ENCODE measurements at places on chromosomes 5 and 9.

DNA sequence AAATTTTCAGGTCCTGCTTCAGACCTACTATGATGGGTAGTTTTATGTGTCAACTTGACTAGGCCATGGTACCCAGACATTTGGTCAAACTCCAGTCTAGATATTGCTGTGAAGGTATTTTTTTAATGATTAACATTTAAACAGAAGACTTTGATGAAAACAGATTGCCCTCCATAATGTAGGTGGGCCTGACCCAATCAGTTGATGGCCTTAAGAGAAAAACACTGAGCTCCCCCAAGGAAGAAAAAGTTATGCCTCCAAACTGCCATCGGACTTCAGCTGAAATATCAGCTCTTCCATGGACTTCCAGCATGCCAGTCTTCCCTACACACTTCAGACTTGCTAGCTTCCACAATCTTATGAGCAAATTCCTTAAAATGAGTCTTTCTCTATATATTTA, 67.3 kb upstream of the TYRP1 start:
- DNase-seq: no peak

GRCh38 chr5:156920042-156920860, 42.8 kb downstream of the TIMD4 start:
- DNase-seq: no peak

- DNase-seq: no peak
Measured at GRCh38 chr9:136303825-136304416, at the start of gene CCDC187. Gene CCDC187, minus strand, starts transcription at chr9:136304094. Its CDS starts 264 bp downstream, at chr9:136303830.

GRCh38 chr5:173163219-173163618, 18.9 kb downstream of the BNIP1 start:
- no peak for DNase-seq

DNA sequence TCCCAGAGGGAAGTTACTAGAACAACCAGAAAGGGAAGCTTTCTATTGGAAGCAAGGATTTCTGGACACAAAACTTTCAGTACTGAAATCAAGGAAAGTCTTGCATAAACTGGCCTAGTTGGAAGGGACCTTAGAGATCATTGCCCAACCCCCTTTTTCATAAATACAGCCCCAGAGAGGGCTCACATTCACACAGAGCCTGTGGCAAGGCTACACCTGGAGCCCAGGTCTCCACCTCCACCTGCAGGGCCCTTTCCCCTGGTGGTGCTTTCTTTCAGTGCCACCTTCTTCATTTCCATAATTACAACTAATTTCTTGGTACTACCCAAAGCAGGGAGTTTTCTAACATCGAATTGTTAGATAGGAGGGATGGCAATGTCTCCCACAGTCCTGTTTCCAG, 85.7 kb downstream of the ADRB2 start:
- no peak for DNase-seq

DNA sequence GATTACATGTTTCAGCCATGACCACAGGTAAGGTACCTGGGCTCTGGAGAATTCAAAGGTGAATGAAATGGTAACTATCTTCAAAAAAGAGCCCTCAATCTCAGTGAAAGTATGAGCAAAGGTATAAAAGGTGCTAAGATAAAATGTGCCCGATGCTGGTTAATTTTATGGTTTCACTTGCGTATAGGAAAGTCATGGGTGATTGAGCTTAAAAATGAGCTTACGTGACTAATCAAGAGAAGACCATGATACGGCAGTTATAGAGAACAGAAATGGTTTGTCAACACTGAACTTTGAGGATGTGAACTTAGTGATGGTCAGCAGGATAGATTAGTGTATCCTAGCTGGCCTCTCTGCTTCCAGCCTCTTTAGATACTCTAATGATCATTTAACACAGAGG, 320.1 kb downstream of the DEPDC1B start:
- DNase-seq: no peak

GRCh38 chr5:42005561-42006153, 80.6 kb downstream of the FBXO4 start:
- DNase-seq: no peak

DNA sequence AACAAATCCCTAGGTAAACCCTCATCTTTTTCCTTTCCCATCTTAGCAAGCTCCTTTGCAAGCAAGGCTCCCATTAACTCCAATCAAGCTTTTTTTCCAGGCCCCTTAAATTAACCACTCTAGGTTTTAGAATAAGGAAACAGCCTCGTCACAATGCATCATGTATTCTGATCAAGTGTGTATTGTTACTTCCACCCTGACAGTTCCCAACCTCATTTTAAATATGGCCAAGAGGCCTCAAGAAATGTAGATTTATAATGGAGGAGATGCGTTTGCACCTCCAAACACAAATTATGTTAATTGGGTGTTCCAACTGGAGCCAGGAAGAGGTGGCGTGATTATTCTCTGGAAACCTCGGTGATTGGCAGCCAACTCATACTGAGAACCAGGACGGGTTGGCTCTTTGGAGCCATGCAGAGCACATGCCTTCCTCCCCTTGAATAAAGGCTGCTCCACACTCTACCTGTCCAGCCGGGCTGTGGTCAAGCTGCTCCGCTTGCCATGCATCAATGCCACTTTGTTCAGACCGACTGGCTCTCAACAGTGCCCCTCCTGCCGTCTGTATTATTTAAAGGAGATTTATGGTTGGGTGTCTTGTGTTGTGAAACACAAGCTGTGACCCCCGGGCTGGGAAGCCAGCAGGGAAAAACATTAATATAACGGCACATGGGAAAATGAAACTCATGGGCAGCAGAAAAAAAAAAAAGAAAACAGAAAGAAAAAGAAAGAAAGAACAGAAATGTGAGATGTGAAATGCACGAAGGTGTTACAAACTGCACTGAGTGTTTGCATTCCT, 191.1 kb downstream of the EBF1 start:
- DNase-seq: no peak

DNA sequence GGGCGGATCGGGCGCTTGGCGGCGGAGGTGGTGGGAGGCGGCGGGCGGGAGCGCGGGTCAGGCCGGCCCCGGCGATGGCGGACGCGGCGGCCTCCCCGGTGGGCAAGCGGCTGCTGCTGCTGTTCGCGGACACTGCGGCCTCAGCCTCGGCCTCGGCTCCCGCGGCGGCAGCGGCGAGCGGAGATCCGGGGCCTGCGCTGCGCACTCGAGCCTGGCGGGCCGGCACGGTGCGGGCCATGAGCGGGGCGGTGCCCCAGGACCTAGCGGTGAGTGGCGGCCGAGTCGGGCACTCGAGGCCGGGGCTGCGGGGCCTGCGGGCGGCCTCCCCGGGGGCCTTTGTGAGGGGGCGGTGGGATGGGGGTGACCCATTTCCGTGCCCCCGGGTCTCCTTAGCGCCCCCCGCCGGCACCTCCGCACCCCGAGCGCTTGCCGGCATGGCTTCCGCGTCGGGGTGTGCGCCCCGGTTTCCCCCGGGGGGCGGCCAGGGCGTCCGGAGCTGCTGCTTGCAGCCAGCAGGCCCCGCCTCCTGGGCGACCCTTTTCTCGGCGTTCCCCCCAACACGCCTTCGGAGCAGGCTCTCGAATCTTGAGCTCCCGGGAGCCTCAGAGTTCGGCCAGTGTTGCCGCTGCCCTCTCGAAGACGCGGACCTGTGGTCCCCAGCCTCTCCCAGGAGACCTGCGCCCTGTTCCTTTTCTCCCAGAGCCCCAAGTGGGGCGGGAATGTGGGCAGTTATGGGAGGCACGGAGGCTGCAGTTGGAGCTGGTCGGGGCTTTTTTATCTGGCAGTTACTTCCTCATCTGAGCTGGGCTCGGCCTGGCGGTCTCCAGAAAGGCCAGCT, 456 bp downstream of the KDM3B start:
- peak; percentile 45 for DNase-seq

DNA sequence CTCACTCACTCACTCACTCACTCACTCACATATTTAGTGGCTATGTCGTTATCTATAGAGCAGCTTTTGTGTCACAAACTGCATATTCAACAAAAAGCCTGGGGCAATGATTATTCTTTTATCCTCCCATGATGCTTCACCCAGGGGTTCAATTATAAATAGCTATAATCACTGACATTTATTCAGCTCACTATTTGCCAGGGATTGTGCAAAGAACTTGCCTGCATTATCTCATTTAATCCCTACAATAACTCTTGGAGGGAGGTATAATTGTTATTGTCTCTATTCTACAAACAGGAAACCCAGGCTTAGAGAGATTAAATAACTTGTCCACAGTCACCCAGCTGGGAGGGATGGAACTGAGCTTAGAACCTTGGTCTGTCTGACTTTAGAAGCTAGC, 298.0 kb upstream of the MSX2 start:
- DNase-seq: no peak

- no peak for DNase-seq
Measured at GRCh38 chr5:175873088-175873454, 1.7 kb downstream of the CPLX2 start.

DNA sequence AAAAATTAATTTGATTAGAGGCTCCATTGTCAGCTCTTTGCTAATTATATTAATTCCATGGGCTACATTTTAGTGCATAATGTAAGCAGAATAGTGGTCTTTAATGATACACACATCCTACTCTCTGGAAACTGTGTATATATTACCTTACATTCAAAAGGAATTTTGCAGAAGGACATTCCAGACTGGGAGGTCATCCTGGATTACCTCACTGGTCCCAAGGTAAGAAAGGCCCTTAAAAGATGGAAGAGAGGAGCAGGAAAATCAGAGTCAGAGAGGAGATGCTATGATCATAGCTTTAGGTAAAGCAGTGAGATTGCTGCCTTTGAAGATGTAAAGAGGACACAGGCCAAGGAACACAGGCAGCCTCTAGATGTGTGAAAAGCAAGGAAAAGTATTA, 1180.8 kb downstream of the CDH12 start:
- DNase-seq: no peak

DNA sequence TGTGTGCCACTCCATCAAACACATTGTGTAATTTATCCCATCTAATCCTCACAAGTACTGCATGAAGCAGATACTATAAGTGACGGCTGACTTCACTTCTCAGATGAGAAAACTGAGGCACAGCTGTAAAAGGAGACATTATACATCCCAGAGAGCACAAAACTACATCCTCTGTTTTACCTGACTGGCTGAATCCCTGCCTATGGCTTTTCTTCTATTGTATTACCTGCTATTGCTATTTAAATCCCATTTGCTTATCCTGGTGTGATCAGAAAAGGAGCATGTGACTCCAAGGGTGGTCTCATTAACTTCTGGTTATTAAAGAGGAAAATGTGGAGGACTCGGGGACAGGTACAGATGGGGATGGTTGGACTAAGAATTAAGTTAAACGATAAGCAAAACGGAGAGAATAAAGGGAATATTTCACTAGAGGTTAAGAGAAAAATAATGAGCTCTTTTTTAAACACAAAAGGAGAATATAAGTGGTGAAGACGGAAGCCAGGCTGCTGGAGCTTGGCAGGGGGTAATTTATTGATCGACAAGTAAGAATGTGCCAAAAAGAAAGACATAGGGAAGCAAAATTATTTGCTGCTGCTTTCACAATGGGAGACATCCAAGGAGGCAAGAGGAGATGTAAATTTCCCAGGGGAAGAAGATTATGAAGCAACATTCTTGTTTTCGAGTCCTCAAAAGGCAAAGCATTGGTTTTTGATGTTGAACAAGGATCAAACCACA, 155.7 kb upstream of the GPR151 start:
- no peak for DNase-seq

- no peak for DNase-seq
Measured at GRCh38 chr9:130260816-130261765, 4.5 kb upstream of the HMCN2 start.

- peak; percentile 5 for DNase-seq
Measured at GRCh38 chr9:69180670-69181069, 6.6 kb downstream of the TJP2 start.

DNA sequence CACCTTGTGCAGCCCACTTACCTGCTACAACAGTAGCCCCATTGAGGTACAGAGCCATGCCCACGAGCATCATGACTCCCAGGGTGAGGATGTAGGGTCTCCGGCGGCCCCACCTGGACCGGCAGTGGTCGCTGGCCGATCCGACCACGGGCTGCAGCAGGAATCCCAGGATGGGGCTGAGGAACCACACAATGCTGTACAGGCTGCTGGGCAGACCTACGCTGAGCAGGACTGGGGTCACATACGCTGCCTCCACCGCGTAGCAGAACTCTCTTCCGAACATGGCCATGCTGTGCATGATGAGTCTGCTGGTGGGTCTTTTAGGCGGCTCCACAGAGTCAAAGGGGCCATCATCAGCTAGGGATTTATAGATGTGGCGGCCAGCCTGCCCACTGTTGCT, 315 bp downstream of the SLC45A2 start:
- DNase-seq: no peak

GRCh38 chr5:55347786-55348185, 40.0 kb downstream of the MTREX start:
- DNase-seq: no peak

GRCh38 chr5:167937635-167937998, 353.8 kb upstream of the WWC1 start:
- DNase-seq: no peak

DNA sequence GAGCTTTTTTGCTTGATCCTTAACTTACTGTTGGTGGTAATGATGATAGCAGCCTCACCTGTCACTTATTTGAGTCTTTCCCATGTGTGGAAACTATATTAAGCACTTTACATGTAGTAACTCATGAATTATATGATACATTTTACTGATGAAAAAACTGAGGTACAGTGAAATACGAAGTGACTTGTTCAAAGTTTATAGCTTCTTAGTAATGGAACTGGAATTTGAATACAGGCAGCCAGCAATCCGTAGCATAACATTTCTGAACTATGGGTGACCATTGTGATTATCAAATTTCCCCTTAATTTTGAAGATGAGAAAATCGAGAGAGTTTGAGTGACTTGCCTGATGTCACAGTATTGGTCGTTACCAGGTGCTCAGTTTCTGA, 17.3 kb downstream of the SCAMP1 start:
- DNase-seq: no peak

DNA sequence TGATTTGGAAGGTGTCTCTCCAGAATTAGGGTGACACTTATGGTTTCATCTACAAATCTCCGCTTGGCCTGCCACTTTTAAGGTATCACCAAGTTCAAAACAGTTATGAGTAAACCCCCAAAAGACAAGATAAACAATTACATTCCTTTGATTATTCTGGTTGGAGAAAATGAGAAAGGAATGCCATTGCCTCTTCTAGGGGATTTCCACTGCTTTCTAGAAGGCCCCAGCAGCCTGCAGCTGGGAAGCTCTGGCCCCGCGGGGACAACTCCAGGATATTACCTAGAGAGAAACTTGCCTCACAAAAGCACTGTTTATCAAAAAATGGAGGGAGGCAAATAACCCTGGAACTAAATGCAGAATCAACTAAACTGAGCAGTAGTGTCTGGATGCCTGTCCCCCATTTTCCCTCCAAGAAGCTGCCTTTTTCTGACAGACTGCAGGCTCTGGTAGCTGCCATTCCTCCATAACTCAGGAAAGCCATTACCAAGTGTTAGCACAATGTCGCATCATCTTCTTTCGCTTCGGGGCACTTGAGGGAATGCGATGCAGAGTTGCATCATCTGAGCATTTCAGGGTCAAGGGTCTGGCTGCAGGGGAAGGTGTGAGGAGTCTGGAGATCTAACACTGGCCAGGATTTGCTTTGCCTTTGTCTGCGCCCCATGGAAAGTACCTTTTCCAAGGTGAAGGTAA, 71.5 kb upstream of the PLPP6 start:
- no peak for DNase-seq

GRCh38 chr9:69976152-69976551, 67.5 kb upstream of the MAMDC2 start:
- DNase-seq: no peak
